ENCODE measurements at places on chromosomes 7 and 10. TPM values are rescaled to one million over a fixed set of nuclear protein-coding genes. Genes with fewer than 3 reads are reported as not detected.

Gene PRPS1L1
- not detected for polyA plus RNA-seq

- no peak for DNase-seq
These were observed 2.1 kb downstream of the CASD1 start for GRCh38 chr7:94511718-94512117.

Gene PCDH15
- polyA plus RNA-seq, result not detected

Gene TAS2R4
- polyA plus RNA-seq, result 0.03 TPM

GRCh38 chr7:156585926-156586325, 54.6 kb upstream of the RNF32 start:
- no peak for DNase-seq

- no peak for DNase-seq
These were observed 24.1 kb downstream of the AGAP3 start for GRCh38 chr7:151110236-151110940.

Gene WNT2
- 2.0 TPM for polyA plus RNA-seq

DNA sequence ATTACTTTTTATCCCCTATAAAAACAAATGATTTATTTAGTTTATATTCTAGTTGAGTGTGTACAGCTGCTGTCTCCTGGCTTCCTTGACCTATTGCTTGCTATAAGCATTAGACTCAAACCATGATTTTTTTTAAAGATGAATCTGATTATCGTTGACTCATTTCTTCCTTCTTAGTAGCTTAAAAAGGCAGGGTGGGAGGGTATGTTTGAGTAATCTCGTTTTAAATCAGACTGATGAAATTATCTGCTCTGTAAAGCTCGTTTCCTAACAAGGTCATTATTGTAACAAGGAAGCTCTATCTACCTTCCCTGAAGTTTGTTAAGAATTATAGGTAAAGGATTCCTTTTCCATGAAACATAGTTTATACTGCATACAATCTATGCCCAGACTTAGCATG, 276.3 kb upstream of the KCND2 start:
- DNase-seq, result no peak

- DNase-seq, result no peak
These were observed 95.7 kb downstream of the DGKB start for GRCh38 chr7:14806891-14807290.

- no peak for DNase-seq
These were observed 38.9 kb upstream of the XPNPEP1 start for GRCh38 chr10:109962247-109962646.

DNA sequence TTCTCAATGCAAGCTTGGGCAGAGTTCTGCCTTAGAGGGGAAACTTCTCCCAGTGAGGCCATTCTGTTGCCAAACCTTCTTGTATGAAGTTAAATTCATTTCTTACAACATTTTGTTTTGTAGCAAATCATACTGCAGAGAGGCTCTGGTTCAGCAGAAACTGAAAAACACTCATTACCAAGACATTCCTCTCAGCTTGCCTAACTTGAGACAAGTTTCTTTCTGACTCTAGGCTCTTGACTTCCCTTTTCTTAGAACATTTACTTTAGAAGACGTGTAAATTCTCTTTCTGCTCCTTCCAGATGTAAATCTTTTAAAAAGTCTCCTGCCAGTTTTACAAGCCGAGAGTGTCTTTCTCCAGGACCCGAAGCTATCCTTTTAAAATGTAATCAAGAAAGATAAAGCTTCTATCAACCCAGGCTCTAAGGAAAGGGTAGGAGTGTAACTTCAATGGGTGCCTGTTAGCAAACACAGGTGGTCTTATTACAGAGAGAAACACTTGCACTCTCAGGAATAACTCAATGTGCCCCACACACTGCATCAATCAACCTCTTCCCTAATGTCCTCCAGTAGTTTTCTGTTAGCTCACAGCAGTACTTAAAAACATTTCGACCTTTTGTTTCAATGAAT, 80.5 kb upstream of the TAS2R16 start:
- no peak for DNase-seq

GRCh38 chr10:69644658-69645295, 14.7 kb downstream of the FAM241B start:
- peak; percentile 67 for DNase-seq

DNA sequence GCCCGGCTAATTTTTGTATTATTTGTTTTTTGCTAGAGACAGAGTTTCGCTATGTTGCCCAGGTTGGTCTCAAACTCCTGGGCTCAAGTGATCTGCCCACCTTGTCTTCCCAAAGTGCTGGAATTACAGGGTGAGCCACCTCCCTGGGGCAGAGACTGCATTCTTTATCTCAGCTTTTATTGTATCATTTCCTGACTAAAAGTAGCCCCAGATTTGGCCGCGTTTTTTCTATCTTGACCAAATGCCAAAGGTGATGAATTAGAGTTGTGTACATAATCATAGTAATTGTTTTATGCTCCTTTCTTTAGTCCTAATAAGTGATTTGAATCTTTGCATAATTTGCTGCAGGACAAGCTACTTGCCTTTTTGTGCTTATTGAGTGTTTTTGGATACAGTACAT, 3.1 kb upstream of the SMNDC1 start:
- no peak for DNase-seq

- no peak for DNase-seq
These were observed 405.5 kb upstream of the C7orf33 start for GRCh38 chr7:148185041-148185440.

- DNase-seq, result no peak
These were observed 38.4 kb downstream of the SLC39A12 start for GRCh38 chr10:17989908-17990767.

Gene PRR15
- polyA plus RNA-seq, result 0.02 TPM

DNA sequence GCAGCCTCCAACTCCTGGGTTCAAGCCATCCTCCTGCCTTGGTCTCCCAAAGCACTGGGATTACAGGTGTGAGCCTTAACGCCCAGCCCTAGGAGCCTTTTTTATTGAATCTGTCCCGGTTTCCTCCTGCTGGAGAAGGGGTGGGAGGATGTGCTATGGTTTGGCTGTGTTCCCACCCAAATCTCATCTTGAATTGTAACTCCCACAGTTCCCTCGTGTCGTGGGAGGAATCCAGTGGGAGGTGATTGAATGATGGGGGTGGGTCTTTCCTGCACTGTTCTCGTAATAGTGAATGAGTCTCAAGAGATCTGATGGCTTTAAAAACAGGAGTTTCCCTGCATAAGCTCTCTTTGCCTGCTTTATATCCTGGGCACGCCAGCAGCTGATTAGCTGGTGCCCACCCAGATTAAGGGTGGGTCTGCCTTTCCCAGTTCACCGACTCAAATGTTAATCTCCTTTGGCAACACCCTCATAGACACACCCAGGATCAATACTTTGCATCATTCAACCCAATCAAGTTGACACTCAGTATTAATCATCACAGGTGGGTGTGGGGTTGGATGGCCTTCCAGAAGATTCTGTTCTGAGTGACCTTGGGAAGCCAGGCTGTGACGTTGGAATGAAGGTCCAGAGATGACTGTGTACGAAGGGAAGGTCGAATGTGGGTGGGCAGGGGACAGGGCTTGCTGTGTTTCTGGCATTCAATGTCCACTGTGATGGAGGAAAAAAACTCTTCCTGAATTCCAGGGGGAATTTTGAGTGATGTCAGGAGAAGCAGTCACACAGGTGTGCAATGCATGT, 33.8 kb upstream of the CUX1 start:
- DNase-seq, result no peak
